Astrocyte of the spinal cord (primary cell): ENCODE measurements at places on chromosomes 16 and 17.
A peak's percentile ranks its signal among the peaks of the same experiment; 100 is the strongest.

DNA sequence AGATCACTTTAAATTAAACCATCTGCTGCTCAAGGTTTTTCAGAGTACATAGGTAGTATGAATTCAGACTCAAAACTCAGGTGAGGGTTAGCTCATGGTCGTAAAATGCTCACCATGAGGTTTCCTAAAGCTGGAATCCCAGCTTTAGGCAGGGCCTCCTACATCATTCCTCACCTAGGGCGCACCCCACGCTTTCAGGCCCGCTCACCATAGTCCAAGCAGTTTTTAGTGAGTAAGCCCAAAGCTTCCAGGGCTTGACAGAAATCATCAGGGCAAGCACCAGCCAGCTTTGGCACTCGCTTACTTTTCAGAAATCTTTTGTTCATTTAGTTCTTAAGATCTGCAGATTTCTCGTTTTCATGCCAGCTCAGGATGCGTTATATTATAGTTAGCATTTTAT, 89.8 kb downstream of the HIC1 start:
- DNase-seq, result no peak

DNA sequence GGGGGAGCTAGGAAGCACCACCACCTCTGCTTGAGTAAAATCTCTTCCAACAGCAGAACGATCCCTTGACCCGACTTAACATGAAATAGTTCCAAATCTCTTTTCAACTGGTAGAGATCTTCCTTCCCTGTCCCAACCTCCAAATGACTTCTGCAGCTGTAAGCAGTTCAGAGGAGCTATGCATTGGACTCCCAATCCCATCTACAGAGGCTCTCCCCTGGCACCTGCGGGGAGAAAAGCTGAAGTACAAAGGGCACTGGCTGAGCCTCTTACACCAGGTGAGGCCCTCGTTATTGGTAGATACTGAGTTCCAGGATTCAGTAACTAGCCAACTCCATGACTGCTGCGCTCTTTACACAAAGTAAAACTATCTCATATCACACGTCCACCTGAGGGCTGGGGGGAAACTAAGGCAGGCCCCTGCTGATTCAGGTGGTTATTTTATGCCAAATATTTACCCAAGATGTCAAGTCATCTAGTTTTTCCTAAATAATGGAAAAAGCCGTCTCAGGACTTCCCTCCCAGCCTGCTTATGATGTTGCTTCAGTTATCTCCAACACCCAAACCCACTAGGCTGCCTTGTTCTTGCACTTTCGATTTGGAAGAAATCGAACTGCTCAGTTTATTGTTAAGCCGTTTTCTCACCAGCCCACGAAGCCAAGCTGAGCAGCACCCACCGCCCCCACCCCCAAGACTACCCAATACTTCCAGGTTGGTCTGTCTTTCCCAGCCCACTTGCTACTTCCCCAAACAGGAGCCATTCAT, 3.2 kb downstream of the ACTG1 start:
- DNase-seq, result no peak

DNA sequence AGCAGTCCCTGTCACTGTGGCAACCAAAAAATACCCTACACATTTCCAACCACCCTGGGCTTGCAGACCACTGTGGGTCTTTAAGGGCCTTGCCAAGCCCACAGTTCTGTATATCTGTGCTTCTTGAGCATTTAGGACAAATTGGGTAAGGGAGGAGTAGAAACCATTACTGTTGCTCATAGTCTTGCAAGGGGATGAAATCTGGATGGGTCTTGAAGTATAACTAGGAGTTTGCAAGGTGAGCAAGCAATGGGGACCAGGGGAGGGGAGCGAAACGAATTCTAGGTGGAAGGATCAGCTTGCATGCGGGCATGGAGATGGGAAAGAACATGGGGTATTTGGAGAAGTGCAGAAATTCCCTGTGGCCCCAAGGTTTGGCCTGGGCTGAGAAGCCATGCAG, 202.9 kb downstream of the RAB11FIP4 start:
- DNase-seq, result no peak

GRCh38 chr16:63925221-63925620, 1196.6 kb downstream of the CDH11 start:
- DNase-seq, result no peak

- no peak for DNase-seq
Observed at GRCh38 chr17:40130352-40131042, 8.7 kb downstream of the MSL1 start.

DNA sequence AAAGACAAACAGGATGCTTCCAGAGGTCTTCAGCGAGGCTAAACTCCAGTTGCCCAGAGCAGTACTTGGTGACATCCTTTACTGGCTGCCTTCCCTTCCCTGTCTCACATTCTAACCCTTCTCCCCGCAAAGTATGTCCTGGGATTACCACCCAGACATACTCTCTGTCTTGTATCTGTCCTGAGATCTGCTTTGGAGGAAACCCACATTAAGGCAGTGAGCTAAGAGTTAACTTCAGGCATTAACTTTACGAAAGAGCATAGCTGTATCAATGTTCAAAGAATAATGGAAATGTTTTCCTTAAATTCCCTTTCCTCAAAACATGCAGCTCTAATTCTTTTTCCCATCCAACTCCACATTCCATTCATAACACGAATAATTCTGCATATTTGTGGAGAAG, 385.2 kb downstream of the NPIPA8 start:
- DNase-seq, result no peak

GRCh38 chr17:74198694-74199093, 4.8 kb upstream of the RPL38 start:
- no peak for DNase-seq

GRCh38 chr16:48099455-48099854, 56.3 kb downstream of the ABCC12 start:
- DNase-seq, result no peak

- DNase-seq, result no peak
Observed at GRCh38 chr16:27730661-27731210, 180.8 kb downstream of the KATNIP start.

DNA sequence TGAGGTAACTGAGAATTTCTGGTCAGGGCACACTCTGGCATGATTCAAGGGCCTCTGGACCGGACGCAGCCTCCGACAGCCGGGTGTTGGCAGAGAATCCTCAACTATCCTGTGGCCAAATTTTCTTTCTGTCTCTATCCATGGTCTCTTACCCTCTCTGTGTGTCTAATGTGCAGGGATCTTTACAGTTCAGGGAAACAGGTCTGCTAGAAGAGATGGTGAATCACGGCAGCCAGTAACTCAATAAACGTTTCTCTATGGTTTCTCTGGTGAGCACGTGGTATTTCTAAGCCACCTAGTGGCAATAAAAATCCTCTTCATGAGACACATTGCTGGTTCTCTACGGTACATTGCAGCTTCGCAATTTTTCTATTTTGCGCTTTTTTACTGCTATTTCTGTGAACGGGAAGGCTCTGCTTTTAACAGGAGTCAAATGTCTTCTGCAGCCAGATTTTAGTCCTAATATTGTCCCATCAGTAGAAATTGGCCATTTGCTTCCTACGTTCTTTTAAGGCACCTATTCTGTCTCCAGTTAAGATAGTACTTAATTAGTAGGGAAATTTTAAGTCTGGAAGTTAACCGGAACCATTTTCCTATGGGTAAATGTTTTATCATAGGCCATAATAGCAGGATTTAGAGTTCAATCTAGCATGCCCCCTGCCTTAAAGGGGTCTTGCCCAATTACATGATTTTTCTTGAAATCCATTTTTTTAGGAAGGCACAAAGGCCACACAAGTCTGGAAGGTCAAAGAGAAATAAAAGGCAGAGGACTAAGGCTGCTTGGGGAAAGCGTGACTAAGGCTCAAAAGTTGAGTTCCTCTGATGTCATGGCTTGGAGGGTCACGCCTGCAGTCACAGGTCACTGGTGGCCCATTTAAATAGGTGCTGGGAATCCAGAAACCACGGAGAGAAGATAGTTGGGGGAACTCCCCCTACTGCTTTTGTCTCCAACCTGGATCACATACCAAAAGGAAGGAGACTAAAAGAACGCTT, 31.5 kb downstream of the QPRT start:
- peak; percentile 75 for DNase-seq

DNA sequence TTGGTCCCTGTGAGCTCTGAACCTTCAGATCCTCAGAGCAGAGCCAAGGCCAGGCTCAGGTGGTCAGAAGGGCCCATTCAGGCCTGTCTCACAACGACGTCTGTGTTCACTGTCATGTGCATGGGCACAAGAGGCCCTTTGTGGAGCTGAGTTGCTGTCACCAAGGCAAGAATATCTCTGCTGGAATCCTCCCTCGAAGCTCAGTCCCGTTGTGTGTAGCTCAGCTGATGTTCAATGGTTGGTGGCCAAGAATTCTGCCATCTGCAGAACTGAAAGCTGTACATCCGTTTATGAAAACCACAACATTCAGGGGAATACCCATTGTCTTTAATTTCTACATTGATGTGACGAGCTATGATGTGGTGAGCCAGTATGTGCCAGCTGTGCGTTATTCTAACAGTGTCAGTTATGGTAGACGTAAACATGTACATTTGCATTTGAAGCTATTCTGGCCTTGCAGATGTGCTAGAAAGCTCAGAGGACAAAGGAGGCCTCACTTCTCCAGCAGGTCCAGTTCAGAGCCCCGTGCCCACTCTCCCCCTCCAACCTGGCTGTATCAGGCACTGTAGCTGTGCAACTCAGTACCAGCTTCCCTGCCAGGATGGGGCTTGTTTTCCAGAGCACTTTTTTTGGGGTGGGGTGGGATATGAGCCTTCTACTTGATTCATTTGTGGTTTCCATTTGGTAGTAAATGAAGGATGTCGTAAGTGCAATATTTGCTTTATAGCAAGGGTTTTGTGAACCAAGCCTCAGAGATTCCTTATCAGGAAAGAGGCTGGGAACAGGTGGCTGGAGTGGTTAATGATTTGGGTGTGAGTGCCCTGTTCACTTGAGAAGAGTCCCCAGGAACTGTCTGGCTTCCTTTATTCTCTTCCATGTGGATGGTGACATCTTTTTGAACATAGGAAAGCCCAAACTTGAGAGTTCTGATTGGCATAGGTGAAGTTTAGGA, 56.1 kb downstream of the B9D1 start:
- no peak for DNase-seq

DNA sequence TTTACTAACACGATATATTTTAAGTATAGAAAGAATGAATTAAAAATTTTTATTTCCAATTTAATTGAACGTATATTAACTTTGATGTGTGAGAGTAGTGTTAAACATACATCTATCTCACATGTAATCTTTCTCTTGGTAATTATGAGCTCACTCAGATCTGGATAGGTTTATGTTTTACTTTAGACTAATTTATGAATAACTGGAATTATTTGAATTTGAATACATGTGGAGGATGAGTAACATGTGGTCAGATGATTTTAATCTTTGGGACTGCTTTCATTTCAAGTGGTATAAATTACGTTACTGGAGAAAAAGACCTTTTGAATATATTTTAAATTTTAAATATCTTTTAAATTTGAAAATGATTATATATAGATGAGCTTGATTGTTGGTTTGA, 49.9 kb upstream of the RHBDL3 start:
- no peak for DNase-seq

DNA sequence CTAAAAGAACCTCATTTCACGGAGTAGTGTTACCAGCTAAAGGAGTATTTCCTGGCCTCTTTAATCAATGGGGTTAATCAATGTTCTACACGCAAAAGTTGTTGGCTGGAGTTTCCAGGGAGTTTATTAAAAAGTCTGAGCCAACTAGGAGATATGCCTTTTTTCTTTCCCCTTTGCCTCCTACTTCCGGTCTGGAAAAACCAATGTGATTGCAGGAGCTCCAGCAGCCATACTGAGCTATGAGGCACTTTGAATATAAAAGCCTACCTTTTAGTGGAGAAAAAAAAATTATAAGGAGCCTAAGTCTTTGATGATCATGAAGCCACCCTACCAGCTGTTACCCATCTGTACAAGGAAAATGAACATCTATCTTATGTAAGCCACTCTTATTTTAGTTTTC, 17.9 kb upstream of the ERCC4 start:
- DNase-seq, result no peak

DNA sequence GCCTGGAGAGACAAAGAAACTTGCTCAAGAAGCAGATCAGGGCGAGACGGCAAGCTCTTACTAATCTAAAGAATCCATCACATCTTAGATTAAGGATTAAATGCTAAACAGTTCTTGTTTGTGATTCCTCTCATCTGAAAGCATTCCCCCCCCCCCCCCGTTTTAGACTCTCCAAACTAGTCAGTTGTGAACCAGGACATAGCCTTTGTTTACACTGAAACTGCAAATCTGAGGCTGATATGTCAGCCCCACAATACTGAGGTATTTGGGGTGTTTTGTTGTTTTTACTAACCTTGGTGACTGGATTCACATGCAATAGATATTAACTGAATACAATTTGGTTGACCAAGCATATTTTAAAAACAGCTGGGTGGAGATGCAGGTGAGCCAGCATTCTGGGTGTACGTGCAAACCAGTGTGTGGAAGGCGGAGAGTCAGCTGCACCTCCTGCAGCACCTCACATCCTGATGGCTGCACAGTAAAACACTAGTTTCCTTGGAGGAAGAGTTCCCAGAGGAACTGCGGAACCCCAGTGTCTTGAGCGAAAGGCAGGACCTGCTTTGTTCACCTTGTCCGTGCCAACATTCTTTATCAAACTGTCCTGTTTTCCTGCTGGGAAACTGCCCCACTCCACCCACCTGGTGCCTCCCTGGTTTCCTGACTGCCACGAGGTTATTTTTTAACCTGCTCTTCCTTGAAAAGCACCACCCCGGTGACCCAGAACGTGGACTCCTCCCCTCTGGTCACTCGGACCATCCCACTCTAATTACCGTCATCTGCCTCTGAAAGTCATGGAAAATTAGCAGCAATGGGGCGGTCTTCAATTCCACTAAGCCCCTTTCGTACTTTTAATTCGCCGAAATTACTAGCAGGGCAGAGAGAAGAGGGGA, 1.2 kb upstream of the YPEL2 start:
- DNase-seq, result no peak

GRCh38 chr17:31130286-31131224, 35.8 kb downstream of the NF1 start:
- DNase-seq, result no peak

DNA sequence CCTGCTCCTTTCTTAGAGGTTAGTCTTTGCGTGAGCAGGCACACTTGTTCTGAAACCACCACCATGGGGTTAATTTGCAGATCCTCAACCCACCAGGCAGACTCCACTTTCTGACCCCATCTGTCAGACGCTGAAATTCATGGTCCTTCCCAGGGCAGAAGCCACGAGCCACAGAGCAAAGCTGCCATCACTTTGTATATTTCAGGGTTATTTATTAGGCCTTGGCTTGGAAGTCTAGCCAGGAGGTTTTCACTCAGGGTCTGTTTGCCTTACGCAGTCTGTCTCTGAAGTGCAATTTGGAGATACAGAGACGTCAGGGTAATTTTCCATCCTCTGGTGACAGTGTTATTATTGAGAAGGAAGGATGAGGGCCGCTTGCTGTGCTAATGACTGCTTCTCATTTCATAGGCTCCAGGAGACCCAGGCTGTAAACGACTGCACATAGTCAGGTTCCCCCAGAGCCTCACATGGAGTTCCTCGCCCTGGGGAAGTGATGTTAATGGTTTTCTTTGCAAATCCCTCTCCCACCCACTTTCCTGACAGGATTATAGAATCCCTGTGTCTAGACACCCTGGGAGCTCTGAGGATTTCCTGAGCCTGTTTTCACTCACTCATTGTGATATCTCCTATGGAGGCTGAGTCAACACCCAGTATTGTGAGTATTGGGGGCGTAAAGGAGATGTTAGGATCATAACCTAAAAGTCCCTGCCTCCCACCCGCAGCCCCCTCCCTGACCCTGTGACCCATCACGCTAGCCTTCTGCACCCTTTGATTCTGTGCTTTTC, 269.0 kb downstream of the ABCC12 start:
- DNase-seq, result peak; percentile 76
